ENCODE measurements at places on chromosomes 7 and 10.

DNA sequence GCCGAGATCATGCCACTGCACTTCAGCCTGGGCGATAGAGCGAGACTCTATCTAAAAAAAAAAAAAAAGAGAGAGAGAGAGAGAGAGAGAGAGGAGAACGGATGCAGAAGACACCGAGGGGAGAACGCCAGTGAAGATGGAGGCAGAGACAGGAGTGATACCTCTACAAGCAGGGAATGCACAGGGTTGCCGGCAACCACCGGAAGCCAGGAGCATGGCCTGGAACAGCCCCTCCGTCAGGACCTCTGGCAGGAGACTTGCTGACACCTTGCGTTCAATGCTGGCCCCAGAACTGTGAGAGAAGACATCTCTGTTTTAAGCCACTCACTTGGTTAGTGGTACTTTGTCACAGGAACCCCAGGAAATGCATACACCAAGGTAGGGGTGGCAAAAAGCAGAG, 38.1 kb upstream of the DUSP5 start:
- no peak for DNase-seq

DNA sequence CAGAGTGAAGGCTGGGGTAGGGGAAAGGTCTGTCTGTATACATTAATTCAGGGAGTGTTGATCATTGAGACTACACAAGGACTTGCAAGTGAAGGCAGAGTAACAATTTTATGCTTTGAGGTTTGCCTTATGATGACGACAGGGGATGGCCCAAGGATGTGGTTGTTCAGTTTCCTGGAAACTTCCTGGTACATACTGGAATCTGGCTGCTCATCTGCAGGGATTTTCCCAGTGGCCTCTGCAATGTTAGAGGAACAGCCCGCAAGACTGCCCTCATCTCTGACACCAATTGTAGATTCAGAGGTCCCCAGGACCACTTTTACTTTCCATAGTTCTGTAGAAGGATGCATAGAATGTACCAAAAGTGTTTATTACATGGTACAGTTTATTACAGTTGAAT, 189.6 kb downstream of the TMEM178B start:
- DNase-seq: no peak

DNA sequence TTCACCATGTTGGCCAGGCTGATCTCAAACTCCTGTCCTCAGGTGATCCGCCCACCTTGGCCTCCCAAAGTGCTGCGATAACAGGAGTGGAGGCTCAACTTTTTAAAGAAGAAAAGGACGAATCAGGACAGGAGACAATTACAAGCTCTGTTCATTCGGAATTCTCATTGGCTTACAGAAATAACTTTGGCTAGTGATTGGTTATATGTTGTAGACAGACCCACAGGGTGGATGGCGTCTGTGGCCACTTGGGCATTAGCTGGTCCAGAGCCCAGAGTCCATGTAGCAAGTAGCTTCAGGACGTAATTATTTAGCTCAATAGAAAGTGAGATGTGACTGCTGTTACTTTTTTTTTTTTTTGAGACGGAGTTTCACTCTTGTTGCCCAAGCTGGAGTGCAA, 160.5 kb upstream of the TNRC18 start:
- DNase-seq: no peak

DNA sequence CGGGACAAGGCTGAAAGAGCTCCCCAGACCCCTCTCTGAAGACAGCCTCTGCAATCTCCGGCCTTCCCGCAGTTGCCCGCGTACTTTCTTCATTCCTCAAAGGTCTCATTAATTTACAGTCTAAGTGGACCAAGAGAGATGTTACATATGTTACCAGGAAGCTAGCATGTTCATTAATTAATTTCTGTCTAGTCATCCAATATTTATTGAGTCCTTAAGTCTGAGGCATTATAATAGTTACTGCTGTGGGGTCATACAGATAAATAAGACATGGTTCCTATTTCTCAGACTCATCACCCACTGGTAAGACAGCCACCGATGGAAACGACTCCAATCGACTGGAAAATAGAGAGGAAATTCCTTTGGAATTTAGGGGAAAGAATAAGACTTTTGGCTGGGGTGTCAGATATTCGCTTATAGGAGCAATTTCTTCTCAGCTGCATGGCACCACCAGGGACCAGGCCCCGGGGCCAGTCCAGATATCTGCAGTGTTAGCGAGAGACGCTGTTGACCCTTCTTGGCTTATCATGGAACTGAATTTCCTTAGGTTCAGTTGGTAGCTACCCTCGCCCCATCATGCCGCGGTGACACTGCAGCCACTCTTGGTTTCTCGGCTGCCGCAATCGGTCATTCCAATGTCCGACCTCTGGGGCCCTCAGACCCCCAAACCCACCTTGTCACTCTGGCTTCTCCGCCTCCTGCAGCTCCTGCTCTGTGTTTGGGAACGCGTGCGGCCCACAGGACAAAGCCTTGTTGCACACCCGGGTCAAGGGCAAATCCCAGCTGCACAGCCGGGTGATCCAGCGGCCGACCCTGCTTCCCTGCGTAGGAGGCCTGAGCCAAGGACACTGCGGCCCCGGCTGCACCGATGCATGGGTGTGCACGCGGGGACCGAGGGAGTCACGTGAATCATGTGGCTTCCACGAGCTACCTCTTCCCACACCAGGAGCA, 383.2 kb downstream of the DNAJB6 start:
- no peak for DNase-seq

DNA sequence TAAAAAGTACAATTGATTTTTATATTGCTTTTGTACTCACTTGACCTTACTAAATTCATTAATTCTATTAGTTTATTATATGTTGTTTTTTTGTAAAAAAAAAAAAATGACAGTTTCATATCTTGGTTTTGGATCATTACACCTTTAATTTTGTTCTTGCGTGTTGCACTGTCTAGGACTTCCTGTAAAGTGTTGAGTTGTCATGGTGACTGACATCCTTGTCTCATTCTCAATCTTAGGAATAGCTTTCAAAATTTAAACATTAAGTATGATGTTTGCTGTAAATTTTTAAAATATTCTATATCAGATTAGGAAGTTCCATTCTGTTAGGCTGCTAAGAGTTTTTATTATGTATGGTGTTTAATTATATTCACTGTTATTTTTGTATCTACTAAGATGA, 139.1 kb downstream of the ARHGAP12 start:
- no peak for DNase-seq

- no peak for DNase-seq
These were observed 12.0 kb downstream of the KPNA7 start for GRCh38 chr7:99195867-99196266.

GRCh38 chr7:101605611-101606497, 23.2 kb downstream of the MYL10 start:
- DNase-seq: no peak

DNA sequence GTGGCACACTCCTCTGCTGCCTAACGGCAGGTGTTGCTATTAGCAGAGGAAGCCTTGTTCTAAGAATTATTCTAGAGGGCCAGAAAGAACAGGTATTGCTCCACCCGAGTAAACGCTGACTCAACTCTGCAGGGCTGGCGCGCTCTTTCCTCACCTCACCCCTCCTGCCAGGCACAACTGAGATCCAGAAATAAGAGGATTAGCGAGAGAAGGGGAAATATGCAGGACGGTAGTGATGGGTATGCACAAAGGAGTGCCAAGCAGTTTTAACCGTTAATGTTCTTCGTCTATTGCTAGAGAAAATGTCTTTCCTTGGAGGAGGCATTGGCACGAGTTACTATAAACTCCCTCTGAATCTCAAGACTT, 369 bp upstream of the SCIN start:
- no peak for DNase-seq

DNA sequence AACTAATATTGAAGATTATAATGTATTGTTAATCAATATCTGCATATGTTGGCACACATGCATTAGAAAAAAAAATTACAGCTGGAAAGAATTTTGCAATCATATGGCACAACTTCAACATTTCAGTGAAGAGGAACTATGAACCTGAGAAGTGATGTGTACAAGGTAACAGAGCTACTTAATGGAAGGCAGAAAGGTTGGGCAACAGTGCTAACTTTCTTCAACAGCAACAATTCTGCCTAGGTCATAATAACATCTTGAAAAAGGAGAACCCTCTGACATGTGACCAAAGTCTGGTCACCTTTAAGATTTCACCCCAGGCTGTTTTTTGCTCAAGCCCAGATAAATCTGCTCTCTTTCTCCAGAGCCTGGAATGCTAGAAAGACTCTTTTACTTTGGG, 47.9 kb upstream of the SKAP2 start:
- DNase-seq: no peak

DNA sequence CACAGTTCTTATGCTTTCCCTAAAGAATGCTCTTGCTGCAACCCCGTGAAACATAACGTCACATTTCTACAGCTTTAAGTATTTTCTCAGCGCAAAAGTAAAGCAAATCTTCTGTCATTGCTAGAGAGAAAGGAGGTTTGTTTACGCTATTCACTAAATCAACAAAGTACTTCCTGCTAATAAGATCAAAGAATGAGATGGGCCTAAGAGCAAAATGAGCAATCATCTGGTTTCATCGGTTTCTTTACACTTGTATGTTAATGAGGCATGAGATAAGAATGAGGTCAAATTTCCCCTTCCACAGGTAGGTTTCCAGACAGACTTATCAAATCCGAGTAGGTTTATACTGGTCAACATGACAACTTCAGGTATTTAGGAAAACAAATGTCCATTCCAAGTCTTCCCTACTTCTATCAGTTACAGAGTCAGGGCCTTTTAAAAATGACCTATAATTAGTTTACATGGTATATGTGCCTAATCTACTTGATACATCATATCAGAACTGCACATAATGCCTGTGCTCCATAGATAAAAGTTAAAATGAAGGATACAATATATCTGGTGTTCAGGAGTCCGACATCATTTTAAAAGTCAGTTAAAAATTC, 8.4 kb downstream of the USP6NL start:
- DNase-seq: peak; percentile 56

DNA sequence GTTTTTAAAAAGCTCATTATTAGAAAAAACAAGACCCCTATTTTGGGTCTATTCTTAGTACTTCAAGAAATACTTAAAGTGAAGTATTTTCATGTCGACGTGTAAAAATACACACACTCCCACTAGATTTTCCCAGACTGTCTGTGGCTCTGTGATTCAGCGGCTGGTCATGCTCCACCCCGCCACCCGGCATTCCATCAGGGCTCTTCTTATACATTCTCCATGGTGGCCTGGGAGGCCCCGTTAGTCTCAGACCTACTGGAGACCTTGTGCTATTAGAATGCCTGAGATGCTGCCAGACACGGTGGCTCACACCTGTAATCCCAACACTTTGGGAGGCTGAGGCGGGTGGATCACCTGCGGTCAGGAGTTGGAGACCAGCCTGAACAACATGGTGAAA, 13.1 kb downstream of the TECPR1 start:
- DNase-seq: peak; percentile 4

GRCh38 chr10:109780997-109781396, 142.3 kb downstream of the XPNPEP1 start:
- DNase-seq: no peak

DNA sequence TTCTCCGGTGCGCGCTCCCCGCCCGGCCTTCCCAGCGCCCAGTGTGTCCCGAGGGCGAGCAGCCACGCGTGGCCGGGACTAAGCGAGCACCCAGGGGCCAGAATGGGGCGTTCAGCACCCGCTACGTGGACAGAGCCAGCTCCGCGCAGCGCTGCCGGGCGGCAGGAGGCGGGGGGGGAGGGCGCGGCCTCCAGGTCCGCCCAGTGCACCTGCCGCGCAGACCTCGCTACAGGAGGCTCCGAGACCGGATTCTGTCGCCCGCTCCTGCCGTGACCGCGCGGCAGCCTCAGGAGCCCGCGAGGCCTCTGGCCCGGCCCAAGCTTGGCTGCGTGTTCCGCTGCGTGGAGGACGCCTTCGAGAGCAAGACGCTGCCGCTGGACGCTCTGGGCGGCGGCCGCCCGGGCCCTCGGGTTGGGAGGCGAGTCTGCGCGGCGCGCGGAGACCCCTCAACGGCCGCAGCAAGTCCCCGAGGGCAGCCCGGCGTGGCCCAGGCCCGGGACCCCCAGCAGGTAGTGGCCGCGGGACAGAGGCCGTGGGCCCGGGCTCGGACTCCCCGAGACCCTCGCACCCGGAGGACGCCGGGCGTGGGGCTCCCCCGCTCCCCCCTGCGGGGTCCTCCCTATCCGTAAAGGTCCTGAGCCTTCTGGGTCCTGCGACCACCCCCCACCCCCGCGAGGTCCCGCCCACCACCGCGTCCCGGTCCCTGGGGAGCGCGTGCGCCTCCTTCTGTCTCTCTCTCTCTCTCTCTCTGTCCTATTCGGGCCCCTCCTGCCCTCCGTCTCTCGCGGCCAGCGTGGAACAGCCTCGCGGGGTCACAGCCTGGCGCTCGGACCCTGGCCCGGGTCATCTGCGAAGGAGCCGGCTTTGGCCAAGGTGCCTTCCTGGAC, 904 bp upstream of the DPYSL4 start:
- DNase-seq: no peak

DNA sequence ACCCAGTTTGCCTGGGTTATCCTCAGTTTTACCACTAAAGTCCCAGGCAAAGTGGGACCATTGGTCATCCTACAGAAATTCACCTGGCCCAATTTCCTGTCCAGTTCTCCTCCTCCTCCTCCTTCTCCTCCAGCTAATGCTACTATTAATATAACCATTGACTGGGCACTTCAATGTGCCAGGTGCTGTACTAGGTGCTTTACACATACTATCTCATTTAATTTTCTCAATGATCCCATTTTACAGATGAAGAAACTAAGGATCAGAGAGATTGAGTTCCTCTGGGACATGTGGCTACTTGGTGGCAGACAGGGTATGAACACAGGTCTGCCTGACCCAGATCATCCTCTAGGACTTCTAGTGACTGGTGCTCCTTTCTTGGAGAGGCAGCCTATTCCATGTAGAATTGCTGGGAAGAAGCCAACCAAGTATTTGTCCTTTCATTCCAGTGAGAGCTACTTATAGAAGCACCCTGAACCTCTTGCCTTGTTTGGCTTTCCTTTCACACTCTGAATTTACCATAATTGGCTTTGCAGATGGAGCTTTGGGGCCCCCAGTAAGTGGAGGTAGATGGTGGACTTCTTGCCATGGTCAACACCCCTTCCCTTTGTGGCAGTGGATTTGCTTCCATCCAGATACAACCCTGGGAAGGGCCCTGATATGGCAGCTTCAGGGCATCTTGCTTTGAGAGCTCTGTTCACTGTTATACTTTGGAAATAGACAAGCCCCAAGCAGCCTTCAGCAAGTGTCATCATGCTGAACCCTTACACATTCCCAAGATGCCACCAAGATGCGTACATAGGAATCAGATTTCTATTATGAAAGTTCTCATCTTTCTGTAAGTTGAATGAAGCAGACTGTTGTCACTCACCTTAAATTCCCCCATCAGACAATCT, 78.7 kb downstream of the MYOF start:
- DNase-seq: no peak
